ENCODE measurements at places on chromosomes 1 and 21.

- no peak for DNase-seq
These were observed 423.9 kb downstream of the PTBP2 start for GRCh38 chr1:97145321-97145956.

DNA sequence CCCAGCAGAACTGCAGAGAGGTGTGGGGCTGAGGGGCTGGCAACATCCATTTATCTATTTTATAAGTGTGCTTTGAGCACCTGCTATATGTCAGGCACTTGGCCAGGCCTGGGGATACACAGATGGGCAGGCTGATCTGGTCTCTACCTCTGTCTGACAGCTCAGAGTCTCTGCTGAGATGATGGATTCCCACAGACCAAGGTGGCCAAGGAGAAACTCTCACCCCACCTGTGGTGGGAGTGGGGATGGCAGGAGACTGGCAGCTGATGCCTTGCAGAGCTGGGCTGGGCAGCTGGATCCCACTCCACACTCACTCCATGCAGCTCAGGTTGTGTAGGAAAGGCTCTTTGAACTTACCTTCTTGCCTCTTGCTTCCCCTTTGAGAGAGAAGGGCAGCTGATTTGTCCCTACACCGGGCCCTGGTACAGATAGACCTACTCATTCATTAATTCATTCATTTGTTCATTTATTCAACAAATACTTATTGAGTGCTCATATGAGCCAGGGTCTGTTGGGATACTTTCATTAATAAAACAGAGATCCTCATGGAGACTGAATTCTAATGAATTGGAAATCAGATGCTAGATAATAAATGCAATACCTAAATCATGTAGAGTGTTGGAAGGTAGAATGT, 9.0 kb downstream of the ADORA1 start:
- DNase-seq, result no peak

DNA sequence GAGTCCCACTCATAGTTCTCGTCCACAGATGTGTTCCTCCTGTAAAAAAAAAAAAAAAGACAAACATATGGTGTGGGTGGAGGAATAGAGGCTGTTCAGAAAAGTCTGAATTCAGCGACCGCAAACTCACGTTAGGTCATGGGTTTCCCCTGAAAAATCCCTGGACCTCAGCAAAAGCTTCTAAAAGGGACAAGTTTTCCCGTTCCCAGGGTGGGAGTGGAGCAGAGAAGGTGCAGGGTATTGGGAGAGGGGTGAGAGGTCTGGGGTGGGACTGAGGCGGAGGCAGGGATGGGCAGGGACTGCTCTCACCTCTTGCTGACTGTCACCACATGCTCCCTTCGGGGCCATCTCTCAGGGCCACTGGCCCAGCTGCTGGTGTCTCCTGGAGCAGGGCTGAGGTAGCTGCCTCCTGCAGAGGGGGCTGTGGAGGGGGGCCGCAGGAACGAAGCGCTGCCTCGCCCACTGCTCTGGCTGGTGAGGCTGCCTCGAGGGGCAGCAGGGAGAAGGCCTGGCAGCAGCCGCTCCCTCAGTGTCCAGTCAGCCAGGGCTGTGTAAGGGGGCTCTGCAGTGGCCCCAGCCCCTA, 2.6 kb upstream of the TAGLN2 start:
- no peak for DNase-seq

- DNase-seq, result no peak
These were observed 8.8 kb upstream of the ETV3L start for GRCh38 chr1:157108448-157108847.

DNA sequence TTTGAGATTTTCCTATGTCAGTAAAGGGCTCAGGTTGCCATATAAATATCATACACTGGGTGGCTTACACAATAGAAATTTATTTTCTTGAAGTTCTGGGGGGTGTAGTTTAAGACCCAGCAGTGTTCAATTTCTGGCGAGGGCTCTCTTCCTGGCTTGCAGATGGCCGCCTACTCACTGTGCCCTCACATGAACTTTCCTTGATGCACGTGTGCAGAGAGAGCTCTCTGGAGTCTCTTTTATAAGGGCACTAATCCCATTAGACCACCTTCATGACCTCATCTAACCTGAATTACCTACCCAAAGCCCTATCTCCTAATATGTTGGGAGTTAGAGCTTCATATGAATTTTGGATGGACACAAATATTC, 21.1 kb downstream of the TMEM51 start:
- DNase-seq, result no peak

DNA sequence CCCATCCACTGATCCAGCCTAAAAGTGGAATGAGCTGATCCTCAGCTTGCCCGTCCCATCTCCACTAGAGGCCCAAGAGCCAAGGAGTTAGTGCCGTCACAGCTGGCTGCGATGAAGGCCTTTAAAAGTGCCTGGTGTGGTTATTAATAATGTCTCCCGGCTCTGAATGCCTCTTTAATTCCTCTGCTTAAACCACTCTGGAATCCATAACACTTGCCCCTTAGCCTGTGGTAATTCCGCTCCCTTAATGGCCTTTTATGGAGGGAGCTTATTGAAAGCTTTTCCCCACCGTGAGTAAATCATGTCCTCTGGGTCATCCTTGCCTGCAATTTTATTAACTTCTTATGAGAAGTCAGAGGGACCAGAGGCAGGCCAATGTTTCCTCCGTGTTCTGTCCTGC, 55.4 kb downstream of the UBIAD1 start:
- DNase-seq, result no peak

- no peak for DNase-seq
These were observed 135.5 kb downstream of the MIS18A start for GRCh38 chr21:32143241-32143939.

DNA sequence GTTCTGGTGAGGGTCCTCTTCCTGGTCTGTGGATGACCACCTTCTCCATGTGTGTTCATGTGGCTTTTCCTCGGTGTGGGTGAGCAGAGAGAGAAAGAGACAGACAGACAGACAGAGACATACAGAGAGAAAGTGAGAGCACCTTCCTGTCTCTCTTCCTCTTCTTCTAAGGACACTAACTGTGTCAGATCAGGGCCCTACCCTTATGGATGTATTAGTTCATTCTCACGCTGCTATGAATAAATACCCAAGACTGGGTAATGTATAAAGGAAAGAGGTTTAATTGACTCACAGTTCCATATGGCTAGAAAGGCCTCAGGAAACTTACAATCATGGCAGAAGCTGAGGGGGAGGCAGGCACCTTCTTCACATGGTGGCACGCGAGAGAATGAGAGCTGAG, 131.5 kb upstream of the ZNF648 start:
- DNase-seq, result peak; percentile 22

DNA sequence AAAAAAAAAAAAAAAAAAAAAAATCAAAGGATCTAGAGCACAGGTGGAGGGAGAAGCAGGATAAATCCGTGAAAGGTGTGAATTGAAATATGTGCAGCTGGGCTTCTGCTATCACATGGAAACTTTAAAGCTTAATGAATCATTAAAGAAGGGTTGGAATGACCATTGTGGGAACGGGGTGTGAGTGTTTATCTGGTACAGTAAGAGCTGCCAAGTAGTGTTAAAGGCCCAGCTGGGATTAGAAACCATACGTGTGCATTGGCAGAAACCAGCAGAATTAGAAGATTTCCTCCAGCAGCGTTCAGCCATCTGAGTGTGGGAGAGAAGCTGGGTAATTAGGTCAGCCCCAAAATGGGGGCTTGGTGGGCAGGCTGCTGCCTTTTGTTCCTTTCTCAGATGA, 13.5 kb downstream of the FALEC start:
- no peak for DNase-seq

DNA sequence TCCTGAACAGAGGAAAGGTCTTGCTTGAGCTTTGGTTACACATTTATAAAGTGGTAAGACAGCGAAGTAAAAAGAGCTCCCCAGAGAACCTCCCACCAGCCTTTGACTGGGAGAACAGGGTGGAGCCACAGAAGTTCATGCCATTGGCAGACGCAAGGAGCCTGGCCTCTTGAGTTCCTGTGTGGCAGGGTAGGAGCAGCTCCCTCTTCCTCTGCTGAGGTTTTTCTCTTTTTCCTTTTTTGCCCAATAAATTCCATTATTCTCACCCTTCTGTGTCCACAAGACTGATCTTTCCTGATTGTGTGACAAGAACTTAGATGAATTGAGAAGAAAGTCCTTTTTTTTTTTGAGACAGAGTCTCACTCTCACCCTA, 4.3 kb downstream of the THEM4 start:
- no peak for DNase-seq

- DNase-seq, result no peak
These were observed 5.1 kb downstream of the LYPD8 start for GRCh38 chr1:248750496-248750895.

- no peak for DNase-seq
These were observed 122.5 kb downstream of the NR5A2 start for GRCh38 chr1:200150006-200150405.

DNA sequence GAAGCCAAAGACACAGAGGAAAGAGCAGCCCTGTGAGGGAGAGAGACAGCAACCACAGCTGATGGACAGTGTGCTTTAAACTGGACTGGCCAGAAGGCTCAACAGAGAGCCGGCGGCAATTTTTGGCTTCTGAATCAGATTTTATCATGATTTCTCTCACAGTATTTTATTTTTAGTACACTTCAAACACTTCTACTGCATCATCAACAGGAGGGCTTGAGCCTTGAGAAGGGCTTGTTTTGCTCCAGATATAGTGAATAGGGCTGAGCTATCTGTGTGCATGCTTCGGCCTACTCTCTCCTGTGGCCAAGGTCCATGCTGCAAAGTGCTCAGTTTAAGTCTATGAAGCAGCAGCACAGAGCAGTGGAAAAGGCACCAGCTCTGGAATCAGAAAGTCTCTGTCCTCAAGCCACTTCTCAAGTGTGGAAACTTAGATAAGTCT, 33.3 kb downstream of the ADCY10 start:
- no peak for DNase-seq

GRCh38 chr1:202501281-202501680, 152.8 kb downstream of the PPP1R12B start:
- DNase-seq, result peak; percentile 42

DNA sequence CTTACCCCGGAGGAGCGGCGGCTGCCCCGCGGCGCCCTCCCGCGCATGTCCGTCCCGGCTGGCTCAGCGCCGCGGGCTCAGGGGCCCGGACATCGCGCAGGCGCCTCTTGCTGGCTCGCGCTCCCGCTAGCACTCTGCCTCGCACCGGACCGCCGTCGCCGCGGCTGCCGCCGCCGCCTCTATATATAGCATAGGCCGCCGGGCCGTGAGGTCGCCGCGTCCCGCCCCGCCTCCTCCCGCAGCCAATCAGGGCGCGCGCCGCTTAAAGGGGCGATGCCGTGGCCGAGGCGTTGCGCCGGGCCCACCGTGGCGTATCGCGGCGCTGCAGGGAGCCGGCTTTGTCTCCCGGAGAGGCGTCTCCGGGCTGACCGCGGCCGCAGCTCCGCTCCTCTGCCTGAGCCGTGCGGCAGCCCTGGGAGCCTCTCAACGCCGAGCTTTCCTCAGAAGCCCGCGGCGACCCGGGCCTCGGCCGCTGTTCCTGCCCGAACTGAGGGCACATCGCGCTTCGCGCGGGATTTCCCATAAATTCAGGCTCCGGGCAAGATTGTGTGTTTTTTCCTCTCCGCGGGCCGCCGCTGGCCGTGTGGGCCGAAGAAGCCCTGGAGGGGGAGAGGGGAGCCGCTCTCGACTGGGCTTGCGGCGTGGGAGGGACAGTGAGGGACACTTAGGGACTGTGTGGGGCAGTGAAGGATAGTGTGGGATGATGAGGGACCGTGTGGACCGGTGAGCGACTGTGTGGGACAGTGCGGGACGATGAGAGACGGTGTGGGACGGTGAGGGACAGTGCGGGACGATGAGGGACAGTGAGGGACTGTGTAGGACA, at the start of gene ERRFI1:
ERRFI1 (minus strand) TSS at position 157 of the 823 bp plus-strand sequence. CDS start 10,690 bp downstream, outside the sequence.
- peak; percentile 97 for DNase-seq

DNA sequence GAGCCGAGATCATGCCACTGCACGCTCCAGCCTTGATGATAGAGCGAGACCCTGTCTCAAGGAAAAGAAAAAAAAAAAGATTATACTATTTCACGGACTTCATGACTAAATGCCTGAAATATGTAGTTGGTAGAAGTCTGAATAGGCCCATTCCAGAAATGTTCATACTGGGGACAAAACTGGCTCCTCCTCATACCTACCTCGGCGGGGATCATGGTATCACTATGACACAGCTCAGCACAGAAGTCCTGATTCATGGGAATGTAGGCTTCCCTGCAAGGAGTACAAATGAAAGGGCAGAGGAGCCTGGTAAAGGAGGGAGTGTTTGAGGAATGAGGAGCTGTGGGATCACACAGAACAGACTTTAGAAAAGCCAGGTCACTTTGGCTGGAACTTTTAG, 5.0 kb downstream of the SPATA46 start:
- no peak for DNase-seq

DNA sequence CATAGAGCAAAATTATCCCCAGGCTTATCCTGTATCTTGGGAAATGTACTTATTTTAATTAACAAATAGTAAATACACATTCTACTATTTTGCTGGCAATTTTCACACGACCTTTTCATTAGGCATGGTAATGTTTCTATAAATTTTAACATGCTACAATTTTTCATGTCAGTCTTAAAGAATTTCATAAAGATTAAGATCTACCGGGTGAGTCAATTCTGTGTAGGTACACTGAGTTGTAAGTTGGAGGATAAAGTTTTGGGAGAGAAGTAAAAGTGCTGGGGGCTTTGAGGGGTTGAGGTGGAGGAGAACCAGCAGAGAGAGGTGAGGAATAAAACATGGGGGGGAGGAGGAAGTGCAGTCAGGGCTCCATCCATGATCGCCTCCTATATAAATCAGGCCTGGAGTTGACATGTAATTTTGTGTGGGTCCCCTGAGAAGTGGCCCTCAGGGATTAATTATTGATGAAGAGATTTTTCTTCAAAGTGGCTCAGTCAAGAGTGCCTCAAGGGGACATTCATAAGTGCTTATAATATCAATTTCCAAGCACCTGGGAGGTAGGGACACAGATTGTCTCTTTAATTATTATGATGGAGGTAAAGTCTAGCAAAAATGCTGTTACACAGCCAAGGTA, 7.2 kb downstream of the DPYD start:
- no peak for DNase-seq

GRCh38 chr1:239647964-239648632, 261.7 kb downstream of the CHRM3 start:
- DNase-seq, result no peak

GRCh38 chr1:39646232-39647081, 7.0 kb upstream of the HEYL start:
- DNase-seq, result no peak

- no peak for DNase-seq
These were observed 997 bp downstream of the CASZ1 start for GRCh38 chr1:10795276-10796021.

- no peak for DNase-seq
These were observed 10.0 kb upstream of the TBX15 start for GRCh38 chr1:118998171-118998570.

- peak; percentile 3 for DNase-seq
These were observed 4.5 kb downstream of the SH3GLB1 start for GRCh38 chr1:86708920-86709319.

- no peak for DNase-seq
These were observed 1.4 kb downstream of the TENT5B start for GRCh38 chr1:27011058-27011764.

- DNase-seq, result no peak
These were observed 256.5 kb upstream of the TMEM51 start for GRCh38 chr1:14897080-14897449.

- DNase-seq, result no peak
These were observed 48.9 kb upstream of the GORAB start for GRCh38 chr1:170483051-170483450.

GRCh38 chr1:38686167-38686926, 173.2 kb downstream of the RRAGC start:
- no peak for DNase-seq

- DNase-seq, result no peak
These were observed 59.0 kb upstream of the EDEM3 start for GRCh38 chr1:184813528-184814089.

- peak; percentile 32 for DNase-seq
These were observed 61.1 kb upstream of the TINAGL1 start for GRCh38 chr1:31515056-31515775.

GRCh38 chr1:85280636-85281035, 4.2 kb upstream of the BCL10 start:
- DNase-seq, result no peak

GRCh38 chr1:111776391-111776790, 20.7 kb downstream of the DDX20 start:
- no peak for DNase-seq

Data from suppressor macrophage (primary cell).